RPMI8226 (cell line): ENCODE measurements at places on chromosomes 3 and 15.

DNA sequence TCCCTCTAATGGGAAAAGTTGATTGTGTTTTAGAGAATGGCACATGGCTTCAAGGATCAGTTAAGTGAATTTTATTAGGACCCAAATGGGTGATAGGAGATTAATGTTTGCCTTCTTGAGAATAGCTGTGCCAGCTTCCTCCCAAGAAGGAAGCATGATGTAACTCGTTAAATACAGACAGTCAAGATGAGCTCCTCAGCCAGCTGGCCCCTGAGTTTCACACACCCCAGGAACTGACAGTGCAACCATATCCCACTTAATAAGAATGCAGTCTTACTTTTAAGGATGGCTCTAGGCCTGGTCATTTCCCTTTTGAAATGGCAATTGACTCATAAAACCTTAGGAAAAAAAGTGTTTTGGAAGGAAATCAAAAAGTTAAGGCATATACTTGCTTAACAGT lies 472.8 kb upstream of the KCNMB2 start:
- DNase-seq = no peak

DNA sequence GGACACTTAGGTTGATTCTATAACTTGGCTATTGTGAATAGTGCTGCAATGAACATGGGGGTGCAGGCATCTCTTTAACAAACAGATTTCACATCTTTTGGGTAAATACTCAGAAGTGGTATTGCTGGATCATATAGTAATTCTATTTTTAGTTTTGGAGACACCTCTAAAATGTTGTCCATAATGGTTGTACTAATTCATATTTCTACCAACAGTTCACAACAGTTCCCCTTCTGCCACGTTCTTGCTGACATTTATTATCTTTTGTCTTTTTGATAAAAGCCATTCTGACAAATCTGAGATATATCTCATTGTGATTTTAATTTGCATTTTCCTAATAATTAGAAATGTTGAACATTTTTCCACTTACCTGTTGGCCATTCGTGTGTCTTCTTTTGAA lies 19.5 kb downstream of the CX3CR1 start:
- DNase-seq = no peak

DNA sequence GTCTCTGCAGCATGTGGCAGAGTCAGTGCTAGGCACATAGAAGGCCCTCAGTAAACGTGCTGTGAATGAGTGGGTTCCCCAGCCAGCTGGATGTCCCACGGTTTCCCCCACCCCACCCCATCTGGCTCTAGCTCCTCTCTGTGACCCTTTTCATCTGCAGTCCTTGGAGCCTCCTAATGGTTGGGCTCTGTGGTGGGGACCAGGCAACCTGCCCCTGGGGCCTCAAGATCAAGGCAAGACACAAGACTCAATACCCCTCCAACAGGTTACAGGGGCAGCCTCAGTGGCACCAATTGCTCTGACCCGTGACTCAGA lies 17.1 kb upstream of the CYP11A1 start:
- no peak for DNase-seq

DNA sequence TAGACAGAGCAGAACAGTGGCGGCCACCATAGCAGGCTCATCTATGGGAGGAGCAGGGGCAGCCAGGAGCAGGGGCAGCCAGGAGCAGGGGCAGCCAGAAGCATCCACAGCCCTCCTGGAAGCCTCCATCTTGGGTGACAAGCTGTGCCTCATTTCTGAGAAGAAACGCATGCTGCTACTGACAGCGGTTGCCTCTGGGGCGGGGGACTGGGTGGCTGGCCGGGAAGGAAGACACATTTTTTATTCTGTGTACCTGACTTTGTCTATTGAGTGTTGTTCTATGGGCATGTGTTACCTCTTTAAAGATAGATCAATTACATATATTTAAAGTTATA lies 71.5 kb upstream of the KLF13 start:
- DNase-seq = peak; percentile 44

GRCh38 chr3:65233561-65233960 lies 545.8 kb upstream of the ADAMTS9 start:
- DNase-seq = no peak

- DNase-seq = no peak
Measured at GRCh38 chr15:80308002-80308401, 56.0 kb upstream of the CTXND1 start.

GRCh38 chr3:58584690-58585004 lies 7.5 kb upstream of the FAM107A start:
- no peak for DNase-seq

GRCh38 chr3:96584066-96584465 lies 230.3 kb upstream of the EPHA6 start:
- DNase-seq = no peak

DNA sequence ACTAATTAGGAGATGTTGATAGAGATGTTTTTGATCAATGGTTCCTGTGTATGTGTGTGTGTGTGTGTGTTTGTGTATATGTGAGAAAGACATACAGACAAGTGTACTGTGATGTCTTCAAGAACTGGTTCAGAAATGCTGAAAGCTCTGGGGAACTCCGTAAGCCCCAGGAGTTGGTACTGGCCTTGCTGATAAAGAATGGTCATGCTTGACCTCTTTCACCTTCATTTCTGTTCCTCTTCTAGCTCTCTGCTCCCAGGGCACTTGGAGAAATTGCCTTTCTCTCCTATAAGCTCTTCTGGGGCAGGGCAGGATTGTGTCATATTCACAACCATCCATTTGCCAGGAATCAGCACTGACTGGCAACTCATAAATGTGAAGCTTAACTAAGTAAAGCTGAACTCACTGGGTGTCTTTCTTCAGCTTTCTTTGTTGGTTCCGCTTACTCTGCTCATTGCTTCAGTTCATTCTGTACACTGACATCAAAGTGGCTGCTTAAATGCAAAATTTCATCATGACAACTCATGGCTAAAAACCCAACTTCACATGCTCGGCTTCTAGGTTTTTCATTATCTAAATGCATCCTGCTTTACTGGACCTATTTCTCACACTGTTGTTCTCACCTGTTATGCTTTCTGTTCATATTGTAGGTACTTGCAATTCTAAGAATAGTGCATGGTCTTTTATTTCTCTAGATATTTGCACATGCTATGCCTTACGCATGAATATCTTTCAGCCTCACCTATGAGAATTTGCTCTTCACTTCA lies 162.1 kb upstream of the LYSMD4 start:
- DNase-seq = no peak

GRCh38 chr3:136984837-136985236 lies 27.1 kb downstream of the IL20RB start:
- DNase-seq = no peak

DNA sequence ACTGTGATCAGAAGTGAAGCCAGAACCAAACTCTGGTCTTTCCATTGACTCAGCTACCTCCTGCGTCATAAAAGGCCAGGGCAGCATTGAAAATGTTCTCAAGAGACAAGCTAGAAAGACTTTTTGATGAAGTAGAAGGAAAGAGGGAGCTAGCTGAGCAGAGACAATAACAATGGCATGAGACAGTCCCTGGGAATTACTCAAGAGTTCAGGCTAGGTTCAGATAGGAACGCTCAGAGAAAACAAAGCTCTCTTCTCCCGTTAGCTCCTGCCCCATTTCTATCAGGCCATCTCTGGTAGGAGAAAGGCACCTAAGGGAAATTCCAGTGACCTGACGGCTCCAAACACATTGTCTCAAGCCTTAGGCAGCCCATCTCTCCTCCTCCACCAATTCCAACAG lies 7.0 kb upstream of the OXTR start:
- DNase-seq = no peak

- no peak for DNase-seq
Measured at GRCh38 chr3:32818229-32818969, 602 bp downstream of the TRIM71 start.

- no peak for DNase-seq
Measured at GRCh38 chr3:42700366-42701288, 2.0 kb downstream of the HHATL start.

- DNase-seq = no peak
Measured at GRCh38 chr3:30320392-30320791, 286.0 kb upstream of the TGFBR2 start.

DNA sequence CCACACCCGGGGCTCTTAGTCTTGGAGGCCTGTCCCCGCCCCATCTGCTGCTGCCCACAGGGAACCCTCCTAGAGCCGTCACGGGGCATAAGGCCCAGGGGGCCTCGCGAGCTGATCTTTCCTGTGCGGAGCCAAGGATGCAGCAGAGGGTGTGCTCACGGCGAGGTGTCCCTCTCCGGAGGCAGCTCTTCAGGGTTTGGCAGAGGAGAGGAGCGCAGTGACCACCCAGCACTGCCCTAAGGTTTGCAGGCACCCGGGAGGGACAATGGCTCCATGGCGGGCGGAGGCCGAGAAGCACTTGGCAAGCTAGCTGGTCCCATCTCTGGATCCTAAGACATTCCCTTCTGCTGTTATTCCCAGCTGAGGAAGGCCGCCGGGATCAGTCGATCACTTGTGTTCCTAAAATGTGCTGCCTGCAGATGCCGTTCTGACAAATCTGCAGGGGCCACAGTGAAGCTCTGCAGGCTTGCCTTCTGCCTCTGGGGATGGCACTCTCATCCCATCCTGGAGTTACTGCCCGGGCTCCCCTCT lies 47.4 kb upstream of the PCSK6 start:
- DNase-seq = no peak

- peak; percentile 91 for DNase-seq
Measured at GRCh38 chr15:20356444-20356910, 185.1 kb downstream of the GOLGA6L6 start.

GRCh38 chr15:96337365-96338023 lies 7.0 kb downstream of the NR2F2 start:
- no peak for DNase-seq

DNA sequence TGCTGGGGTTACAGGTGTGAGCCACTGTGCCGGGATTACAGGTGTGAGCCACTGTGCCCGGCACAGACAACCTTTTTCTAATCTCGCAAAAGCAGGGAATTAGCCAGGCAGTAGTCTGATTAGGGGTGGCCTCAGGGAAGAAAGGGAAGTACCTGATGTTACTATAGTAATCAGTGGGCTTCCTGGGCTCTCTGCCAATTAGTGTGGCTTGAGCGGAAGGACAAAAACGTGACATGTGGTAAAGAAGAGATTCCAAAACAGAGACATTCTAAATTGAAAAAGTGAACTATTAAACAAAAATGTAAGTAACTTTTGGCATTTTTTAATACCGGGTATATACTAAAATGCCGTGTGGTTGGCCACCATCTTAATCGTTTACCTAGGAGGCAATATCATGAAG lies 48.1 kb downstream of the CFAP20DC start:
- DNase-seq = peak; percentile 20

- peak; percentile 94 for DNase-seq
Measured at GRCh38 chr3:126911162-126912026, 71.5 kb upstream of the PLXNA1 start.

DNA sequence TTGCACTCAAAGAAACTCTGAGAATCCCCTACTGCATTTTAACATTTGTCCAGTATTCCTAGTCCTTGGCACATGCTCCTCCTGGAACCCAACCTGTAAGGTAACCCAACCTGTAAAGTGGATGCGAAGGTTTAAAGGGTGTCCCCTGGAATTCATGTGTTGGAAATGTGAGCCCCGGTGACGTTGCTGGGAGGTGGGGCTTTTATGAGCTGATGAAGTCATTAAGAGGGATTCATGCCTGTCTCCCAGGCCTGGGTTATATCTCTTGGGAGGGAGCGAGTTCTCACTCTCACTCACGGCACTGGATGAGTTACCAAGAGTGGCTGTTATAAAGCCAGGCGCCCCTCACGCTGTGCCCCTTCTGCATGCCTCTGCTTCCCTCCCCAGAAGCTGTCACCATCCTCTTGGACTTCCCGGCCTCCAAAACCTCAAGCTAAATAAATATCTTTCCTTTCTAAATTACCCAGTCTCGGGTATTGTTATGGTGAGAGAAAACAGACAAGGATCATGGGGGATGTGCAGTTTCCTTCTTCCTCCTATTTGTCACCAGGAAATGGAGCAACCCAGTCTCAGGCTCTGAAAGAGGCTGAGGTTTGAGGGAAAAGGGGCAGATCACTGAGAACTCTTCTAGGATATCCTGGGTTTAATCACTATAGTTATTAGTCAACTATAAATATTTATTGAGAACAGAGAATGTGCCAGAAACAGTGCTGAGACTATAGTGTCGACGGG lies 7.6 kb downstream of the XXYLT1 start:
- DNase-seq = no peak

- no peak for DNase-seq
Measured at GRCh38 chr3:194833114-194833910, 147.6 kb downstream of the FAM43A start.

GRCh38 chr3:120449701-120450599 lies 842 bp downstream of the FSTL1 start:
- peak; percentile 19 for DNase-seq

- DNase-seq = no peak
Measured at GRCh38 chr15:85580879-85581278, 200.5 kb downstream of the AKAP13 start.

- no peak for DNase-seq
Measured at GRCh38 chr3:127013758-127014535, 31.0 kb downstream of the PLXNA1 start.

DNA sequence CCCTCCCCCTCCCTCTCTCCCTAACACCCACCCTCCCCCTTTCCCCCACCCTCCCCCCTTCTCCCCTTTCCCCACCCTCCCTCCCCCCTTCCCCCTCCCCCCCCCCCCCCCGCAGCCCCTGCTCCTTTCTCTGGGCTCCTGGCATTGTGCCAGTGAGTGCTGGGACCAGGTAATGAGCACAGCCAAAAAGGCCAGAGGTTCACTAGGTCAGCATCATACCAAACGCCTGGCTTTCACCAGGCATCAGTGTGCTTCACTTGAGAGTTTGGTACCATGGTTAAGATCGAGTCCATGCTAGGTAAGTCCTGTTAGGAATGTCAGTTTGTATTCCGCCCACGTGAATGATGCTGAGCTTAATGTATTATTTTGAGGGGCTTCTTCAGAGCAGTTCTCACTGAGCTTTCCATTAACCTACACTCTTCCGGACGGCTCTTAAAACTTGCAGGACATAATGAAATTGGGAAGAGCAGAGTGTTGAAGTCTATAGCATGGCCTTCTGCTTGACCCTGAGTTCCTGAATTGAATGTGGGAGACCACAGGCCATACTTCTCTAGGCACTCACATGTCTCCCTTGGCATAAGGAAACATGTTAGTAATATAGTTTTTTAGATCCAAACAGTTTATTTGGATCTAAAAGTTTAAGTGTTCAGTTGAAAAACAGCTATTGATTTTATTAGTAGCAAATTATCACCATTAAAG lies 45.6 kb downstream of the SENP2 start:
- DNase-seq = peak; percentile 21

- no peak for DNase-seq
Measured at GRCh38 chr3:143201870-143202752, 82.5 kb downstream of the CHST2 start.

DNA sequence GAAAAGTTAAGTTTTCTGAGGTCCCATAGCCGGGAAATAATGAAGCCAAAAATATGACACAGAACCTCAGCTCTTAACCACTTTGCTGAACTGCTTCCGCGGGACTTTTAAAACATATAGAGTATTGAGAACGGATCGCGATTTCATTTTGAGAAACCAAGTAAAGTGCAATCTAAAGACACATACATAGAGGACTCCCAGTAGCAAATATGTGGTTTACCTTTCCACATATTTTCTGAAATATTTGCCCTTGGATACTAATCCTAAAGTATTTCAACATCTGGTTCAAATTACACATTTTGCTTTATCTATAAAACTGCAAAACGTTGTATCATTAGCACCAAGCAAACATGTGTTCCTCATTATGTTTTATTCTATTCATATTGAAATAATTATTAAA lies 776.5 kb downstream of the ROBO2 start:
- DNase-seq = no peak

GRCh38 chr3:126676919-126677705 lies 22.2 kb upstream of the TXNRD3 start:
- no peak for DNase-seq
